ENCODE measurements at places on chromosomes 6 and 20.
A peak's percentile ranks its signal among the peaks of the same experiment; 100 is the strongest.

GRCh38 chr20:13687815-13688214 is 49.1 kb upstream of the TASP1 start:
- no peak for DNase-seq

- DNase-seq = no peak
These were observed 42.4 kb upstream of the PLCB1 start for GRCh38 chr20:8089668-8090067.

- DNase-seq = no peak
These were observed 82.2 kb upstream of the SALL4 start for GRCh38 chr20:51884561-51884960.

DNA sequence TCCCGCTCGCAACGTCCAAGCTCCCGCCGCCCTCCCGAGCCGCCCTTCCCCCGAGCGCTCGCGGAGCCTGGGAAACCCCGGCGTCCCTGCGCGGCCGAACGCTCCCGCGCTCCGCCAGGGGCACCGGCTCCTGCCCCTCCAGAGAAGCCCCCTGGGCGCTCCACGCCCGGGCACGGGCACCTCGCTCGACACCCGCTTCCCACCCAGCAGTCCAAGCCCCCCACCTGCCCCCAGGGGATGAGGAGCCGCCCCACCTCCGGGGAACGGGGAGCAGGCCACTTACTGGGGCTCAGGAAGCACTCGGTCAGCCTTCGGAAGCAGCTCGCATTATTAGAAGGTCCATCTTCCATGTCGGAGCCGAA is 1.4 kb downstream of the PDE10A start:
- no peak for DNase-seq

GRCh38 chr6:98909236-98909635 is 38.5 kb downstream of the FBXL4 start:
- DNase-seq = no peak

GRCh38 chr6:79468116-79468515 is 69.1 kb downstream of the LCA5 start:
- DNase-seq = no peak

- no peak for DNase-seq
These were observed 115.2 kb downstream of the EPM2A start for GRCh38 chr6:145620088-145620487.

- DNase-seq = no peak
These were observed 201.9 kb downstream of the MOXD1 start for GRCh38 chr6:132199343-132199742.

DNA sequence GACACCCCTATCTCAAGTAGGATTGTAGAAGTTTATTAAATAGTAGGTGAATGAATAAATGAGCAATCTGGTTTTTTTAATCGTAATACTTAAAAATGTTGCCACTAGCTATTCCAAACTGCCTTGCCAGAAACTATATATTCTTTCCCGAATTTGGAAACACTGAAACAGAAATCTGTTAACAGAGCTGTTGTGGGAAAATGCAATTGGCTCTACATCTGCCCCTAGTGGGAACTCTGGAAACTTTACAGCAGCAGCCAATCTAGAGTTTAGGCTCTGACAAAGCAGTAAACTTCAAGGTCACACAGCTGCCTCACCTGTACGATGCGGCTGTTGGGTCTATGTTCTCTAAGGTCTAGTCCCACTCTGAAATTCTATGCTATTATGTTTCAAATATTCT is 41.7 kb downstream of the SYNE1 start:
- no peak for DNase-seq

GRCh38 chr6:170505306-170505705 is 47.8 kb downstream of the PSMB1 start:
- DNase-seq = no peak

- DNase-seq = no peak
These were observed 46.1 kb downstream of the RAB44 start for GRCh38 chr6:36743538-36744303.

DNA sequence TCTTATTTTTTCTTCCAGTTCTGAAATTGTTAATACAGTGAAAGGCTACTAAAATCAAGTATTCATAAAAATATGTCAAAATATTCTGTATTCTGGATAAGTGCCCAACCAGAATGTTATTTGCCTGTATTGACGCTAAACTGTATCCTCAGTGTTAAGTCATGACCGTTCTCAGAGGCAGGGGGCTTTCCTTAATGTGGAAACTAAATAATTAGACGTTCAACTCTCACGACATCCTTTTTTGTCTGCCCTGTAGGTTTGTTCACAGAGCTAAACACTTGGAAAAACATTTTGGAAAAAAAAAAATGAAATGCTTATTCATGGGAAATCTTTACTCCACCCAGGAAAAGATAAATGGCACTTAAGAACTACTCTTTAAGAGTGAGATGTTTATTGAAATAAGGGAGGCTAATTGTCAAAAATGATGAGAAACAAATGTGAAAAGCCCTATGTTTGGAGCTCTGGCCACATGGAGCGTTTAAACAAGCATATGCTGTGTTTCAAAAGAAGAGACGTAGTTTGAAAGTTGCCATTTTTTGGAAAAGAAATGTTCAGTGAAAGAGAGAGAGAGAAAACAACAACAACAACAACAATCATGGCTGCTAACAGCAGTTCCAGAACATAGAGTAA is 453.1 kb upstream of the MARCKS start:
- no peak for DNase-seq

DNA sequence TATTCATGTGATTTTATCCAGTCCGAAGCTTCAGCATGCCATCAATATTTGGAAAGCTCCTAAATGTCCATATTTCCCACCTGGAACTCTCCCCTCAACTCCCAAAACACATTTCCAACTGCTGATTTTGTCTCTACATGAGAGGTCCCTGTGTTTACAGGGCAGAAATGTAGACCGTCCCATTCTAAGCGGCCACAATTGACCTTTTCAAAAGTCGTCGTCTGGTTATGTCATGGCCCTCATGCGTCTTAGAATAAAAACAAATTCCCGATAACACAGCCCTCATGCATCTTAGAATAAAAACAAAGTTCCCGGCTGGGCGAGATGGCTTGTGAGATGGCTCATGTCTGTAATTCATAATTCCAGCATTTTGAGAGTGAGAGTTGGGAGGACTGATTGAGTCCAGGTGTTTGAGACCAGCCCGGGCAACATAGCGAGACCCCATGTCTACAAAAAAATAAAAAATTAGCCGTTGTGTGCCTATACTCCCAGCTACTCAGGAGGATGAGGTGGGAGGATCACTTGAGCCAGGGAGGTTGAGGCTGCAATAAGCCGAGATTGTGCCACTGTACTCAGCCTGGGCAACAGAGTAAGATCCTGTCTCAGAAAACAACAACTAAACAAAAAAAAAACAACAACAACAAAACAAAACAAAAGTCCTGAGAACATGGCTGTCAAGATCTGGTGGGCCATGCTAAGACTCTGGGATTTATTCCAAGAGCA is 6.4 kb upstream of the ZNF217 start:
- no peak for DNase-seq

- peak; percentile 24 for DNase-seq
These were observed 61.1 kb downstream of the FAM217A start for GRCh38 chr6:4017834-4018170.

GRCh38 chr6:80637312-80637711 is 530.8 kb downstream of the BCKDHB start:
- DNase-seq = no peak

DNA sequence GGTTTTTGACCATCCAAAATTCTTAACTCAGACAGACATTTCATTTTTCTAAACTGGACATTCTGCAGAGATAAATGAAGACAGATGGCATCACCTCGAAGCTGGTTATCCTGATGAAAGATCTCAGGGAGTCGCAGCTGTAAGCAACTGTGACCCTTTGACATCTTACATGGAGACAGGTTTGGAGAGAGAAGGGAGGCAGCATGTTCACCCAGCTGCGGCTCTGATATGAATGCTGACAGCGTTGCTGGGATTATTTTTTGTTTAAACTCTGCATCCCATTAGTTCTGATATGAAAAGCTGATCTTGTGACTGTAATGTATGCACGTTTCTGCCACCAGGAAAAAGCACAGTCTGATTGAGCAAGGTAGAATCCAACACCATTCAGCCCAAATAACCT is 89.4 kb downstream of the C6orf118 start:
- DNase-seq = no peak

DNA sequence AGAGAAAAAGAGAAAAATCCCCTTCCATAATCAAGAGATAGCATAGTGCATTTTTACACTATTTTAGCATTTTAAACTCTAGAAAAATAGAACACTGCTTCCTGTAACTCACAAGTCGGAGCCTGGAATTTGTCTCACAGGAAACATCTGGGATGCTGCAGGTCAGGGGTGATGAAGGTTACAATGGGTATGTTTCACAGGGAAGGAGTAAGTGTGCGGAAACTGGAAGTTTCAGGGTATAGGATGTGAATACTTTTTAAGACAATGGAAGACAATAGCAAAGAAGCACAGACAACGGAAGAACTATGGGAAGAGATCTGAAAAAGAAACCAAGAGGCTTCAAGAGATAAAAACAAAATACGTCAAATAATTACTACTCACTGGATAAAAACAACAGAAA is 361.0 kb upstream of the MARCKS start:
- no peak for DNase-seq

DNA sequence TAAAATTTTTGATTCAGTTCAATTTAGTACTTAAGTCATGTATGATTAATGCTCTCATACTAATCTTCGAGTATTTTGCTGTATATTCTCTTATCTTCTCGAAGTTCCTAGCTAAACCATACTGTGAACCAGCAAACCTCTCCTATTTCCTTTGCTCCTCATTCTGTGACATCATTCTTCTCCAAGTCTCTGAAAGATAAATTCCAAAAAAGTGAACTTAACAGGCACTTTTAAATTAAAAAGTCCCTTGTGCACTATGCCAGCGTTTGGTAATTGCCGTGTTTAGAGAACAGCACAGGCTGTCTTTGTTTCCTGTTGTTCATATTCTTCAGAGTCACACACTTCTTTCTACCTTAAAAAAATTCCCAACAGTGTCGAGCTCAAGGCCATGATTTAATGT is 188.4 kb upstream of the PHACTR1 start:
- DNase-seq = no peak

GRCh38 chr20:60691966-60692615 is 560.0 kb upstream of the CDH4 start:
- no peak for DNase-seq

- peak; percentile 47 for DNase-seq
These were observed 25.0 kb upstream of the RNF144B start for GRCh38 chr6:18362058-18362561.

DNA sequence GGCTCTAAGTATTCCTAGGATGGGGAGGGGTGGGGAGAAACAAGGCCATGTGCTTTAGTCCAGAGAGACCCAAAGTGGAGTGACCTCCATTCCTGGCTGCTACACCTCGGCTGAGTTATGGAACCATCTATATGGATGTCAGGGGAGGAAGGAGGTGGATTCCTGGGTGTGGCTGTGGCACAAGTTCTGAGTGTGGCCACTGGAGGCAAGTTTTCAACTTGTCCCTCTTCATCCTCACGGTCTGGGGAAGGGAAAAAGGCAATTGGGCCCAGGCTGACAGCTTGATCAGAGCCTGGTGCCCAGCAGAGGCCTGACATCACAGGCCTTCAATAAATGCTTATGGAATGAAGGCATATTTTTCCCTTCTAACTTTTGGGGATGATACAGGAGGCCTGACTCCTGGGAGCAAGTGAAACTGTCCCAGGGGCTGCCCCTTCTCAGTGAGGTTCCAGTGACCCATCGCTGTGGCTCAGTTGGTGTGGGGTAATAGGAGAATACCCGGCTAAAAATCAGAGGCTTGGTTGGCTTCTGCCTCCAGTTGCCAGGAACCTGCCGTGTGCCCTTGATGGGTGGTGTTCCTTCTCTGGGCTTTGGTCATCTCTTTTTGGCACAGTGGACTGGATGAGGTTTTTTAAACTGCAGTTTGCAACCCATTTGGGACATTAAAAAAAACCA is 1.8 kb upstream of the ITPR3 start:
- DNase-seq = no peak

- DNase-seq = no peak
These were observed 31.7 kb downstream of the STX7 start for GRCh38 chr6:132481189-132481588.

- no peak for DNase-seq
These were observed 147.7 kb downstream of the BTBD9 start for GRCh38 chr6:38492031-38492430.

GRCh38 chr6:47117314-47117713 is 75.2 kb upstream of the ADGRF1 start:
- no peak for DNase-seq

- DNase-seq = no peak
These were observed 350.8 kb upstream of the RSPO3 start for GRCh38 chr6:126767711-126768110.

- no peak for DNase-seq
These were observed 4.9 kb downstream of the XPO5 start for GRCh38 chr6:43570876-43571441.

DNA sequence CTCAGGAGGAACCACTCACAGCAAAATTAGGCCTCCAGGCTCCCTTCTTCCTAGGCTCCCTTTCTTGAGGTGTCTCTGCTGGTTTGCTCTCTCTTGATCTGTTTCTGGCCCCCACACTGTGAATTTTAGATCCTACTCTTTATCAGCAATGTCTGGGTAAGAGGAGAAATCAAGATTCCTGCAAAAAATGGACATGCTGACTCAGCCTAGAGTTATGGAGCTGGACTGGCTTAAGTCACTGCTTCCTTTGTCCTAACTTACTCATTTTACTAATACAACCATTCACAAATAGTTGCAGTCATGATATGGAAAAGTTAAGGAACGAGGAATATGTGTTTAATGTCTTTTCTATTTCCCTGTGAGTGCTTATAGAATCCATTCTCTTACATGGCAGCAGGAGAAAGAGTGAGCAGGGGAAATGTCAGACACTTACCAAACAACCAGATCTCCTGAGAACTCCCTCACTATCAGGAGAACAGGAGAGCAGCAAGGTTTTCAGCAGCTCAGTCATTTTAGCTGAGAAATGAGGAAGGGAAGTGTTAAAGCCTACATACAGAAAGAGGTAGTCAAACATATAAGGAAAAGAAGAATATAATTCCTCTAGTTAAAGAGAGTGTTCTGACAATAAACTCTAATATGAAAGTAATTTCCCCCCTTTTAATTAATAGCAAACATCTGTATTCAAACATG is 160.8 kb downstream of the PDE7B start:
- no peak for DNase-seq
